T47D (cell line): ENCODE measurements at places on chromosomes 16 and 17.
A peak's percentile ranks its signal among the peaks of the same experiment; 100 is the strongest.

DNA sequence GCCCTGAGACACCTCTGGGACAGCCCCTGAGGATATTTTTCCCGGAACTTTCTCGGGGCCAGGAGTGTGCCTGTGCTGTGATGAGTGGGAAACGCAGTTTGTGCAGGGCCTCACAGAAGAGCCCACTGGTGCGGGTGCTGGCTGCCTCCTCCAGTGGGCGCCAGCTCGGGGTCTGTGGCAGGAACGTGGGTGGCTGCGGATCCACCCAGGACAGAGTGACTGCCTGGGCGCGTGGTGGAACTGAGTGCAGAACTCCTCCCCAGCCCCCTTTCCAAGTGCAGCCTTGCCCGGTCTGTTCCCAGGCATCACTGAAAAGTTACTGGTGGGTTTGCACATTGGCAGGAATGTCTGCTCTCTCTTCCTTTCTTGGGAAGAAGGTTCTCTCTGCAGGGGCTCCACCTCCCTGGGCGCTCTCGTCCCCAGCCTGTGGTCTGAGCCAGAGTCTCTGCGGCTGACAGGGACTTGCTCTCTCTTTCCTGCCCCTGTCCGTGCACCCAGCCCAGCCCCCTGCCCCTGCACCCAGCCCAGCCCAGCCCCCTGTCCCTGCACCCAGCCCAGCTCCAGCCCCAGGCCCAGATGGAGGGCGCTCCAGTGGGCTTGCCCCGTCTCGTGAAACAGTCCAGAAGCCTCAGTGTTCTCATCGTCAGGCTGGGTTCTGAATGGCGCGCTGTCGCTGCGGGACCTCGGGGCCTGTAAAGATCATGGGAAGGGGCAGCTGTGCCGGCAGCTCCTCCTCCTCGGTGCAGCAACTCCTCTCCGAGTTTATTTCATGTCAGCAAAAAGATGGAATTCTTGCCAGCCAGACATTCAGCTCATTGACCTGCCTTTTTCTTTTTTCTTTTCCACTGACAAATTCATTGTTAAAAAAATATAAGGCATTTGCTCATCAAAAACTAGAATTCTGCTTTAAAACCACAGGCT is 117.5 kb downstream of the BANP start:
- no peak for DNase-seq

GRCh38 chr17:65559804-65560627 is 1.4 kb downstream of the AXIN2 start:
- DNase-seq, result no peak

DNA sequence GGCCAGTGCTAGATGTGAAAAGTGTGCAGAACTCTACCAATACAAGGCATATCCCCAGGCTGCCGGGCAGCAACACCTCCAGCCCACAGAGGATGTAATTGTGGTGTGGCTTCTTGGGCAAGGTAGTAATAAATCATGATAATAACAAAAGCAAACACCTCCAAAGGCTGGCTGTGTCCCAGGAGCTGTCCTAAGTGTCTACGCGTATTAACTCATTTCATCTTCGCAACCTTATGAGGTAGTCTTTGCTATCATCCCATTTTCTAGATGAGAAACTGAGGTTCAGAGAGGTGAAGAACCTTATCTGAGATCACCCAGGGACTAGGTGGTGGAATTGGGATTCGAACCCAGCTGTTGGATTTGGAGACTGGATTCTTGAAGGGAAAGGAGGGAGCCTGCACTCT is 5.3 kb downstream of the PDK2 start:
- no peak for DNase-seq

DNA sequence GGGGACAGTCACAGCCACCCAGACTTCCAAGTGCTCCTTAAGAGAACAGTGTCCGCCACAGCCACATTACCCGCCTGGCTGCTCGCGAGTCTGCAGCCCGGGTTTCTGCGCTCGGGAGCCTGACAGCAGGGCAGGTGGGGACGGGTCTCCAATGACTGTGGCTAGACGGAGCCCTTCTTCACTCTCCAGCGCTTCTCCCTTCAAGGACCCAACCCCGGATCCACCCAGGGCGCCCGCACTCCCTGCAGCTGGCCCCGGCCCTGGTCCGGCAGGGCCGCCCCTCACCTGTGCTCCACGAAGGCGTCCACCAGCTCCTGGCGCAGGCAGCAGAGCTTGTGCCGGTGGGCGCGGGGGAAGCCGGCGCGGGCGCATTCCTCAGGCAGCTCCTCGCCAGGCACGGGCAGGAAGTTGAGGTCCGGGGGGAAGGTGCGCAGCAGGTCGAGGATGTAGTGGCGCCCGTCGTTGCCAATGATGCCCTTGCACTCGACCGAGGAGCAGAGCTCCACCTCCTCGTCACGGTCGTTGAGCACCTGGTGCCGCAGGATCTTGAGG is 13.9 kb downstream of the CLUH start:
- no peak for DNase-seq

DNA sequence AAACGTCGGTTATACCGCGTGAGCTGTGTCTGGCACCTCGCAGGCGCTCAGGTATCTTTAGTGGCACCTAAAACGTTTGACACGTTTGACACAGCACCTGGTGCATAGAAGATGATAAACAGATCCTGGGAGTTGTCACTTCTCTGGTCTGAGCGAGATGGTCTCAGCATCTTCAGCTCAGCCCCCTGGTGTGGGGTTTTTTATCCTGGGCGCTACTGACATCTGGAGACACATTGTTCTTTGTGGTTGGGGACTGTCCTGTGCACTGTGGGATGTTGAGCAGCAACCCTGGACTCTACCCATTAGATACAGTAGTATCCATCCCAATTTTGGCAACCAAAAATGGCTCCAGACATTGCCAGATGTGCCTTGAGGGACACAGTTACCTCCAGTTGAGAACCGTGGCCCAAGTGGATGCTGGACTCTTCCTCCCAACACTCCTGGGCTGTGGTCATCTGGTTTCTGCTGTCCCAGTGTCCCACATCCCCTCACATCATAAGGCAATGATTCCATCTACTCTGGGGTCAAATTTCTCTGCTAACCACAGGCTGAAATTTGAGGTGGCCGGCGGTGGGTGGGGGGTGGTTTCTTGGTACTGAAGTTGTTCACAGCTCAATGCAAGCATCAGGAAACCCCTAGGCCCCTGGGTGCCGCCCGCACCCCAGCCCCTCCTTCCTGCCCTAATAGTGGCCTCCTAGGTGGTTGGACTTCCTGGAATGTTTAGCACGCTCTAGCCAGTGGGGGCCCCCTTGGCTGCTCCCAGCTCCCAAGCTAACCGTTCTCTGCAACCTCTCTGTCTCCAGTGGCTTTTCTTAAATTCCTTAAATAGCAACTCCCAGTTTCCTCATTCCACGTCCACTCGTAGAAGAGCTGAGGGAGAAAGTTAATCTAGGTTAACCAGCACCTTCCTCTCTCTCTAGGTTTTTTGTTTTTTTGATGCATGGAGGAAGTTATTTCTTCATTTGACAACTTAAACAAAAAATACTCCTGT is 124.8 kb downstream of the ABCC1 start:
- peak; percentile 89 for DNase-seq

- DNase-seq, result no peak
These were observed 599.4 kb upstream of the CDH5 start for GRCh38 chr16:65767125-65767524.

DNA sequence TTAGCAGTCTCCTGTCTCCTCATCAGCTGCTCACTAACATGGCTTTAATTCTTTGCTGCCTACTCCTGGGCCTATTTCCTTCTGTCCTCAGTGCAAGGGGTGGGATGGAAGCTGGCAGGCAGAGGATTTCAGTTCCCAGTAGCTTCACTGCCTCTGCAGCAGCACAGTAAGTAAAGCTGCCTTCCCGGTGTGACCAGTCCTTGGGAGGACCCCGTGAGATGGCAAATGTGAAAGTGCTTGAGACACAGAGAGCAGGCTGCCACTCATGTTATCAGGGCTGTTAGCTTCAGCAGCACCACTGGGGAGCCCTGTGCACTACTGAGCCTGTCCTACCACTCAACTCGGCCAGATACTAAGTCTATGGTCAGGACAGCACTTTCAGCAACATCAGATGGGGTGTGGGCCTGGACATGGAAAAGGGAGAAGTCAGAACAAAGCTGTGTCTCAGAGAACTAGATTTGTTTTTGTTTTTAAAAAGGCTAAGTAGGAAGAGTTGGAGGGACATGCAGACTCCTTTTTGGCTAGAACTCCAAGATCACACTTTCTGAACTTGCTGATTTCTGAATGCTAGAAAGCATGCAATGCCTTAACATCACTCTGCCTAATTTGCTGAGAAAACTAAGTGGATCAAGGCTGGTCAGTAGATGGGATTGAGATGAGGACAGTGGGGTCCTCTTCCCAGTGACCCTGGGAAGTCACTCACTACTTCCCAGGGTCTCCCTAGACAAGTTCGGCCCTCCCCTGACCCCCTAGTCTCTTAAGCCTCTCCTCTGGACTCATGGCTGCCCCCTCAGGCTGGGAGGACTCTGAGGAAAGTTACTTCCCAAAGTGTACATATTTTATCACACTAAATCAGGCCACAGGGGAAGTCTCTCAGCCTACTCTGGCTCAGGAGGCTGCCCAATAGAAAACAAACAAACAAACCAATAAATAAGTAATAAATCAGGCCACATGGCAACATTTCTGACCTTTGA is 1.1 kb downstream of the ACSF2 start:
- DNase-seq, result peak; percentile 68

DNA sequence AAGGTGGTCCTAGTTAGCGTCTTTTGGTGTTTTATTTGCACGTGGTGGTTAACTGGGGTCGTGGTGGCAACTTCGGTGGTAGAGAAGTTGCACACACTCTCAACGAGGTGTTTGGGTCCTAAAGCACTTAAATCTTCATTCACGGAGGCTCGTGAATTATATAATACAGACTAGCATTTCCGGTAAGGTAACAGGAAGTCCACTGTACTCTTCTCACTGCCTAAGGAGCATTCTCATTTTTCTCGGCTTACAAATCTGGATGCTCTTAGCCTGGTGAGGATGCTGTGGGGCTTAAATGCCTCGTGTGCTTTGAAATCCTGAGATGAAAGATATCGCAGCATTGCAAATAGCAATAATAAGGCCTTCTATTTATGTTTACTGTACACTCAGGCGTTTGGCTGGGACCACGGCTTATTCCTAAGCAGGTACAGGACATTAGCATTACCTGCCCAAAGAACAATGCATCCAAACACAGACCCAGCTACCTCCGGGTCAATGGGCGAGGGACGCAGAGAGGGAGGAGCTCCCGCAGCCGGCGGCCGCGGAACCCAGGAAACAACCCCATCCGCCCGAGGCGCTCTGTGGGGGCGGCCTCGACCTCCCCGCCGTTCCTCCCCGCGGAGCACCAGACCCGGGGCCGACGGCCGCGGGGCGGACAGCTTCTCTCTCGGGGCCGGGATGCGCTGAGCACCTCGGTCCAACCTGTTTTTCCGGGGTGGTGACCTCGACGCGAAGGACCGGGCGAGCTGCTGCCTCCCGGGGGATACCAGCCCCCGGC is 856 bp downstream of the DNAJA2 start:
- peak; percentile 82 for DNase-seq

GRCh38 chr17:60128171-60128859 is 21.5 kb upstream of the CA4 start:
- DNase-seq, result no peak

GRCh38 chr16:50436271-50436670 is 67.5 kb upstream of the BRD7 start:
- DNase-seq, result no peak

DNA sequence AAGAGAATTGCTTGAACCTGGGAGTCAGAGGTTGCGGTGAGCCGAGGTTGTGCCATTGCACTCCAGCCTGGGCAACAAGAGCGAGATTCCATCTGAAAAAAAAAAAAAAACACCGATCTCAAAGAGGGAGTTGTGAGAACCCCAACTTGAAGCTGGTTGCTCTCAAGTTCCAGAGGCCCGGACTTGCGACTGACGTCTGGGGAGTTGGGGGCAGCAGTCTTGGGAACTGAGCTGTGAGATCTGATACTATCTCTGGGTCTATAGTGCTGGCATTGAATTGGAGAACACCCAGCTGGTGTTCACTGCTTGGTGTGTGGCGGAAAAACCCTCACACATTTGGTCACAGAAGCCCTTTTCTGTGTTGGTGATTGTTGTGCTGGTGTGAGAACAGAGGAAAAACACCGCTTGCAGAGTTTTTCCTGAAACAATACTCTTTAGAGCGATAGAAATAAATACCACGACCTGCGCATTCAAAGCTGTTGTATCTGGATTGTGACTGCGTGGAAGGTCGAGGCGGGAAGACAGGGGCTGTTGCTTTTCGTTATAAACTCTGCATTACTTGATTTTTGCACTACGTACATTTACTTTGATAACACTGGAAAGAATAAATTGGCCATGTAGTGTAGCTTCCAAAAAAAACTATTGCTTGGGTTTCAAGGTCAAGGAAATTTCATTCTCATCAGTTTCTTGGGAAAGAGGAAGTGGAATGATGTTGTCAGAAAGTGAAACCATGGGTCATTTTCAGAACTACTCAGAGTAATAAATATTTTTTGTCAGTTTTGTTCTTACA is 8.8 kb downstream of the SCIMP start:
- DNase-seq, result no peak

GRCh38 chr16:48000622-48001021 is 155.2 kb downstream of the ABCC12 start:
- no peak for DNase-seq

- DNase-seq, result no peak
These were observed 19.8 kb downstream of the TAF1C start for GRCh38 chr16:84166796-84167695.

- DNase-seq, result no peak
These were observed 25.1 kb downstream of the SMARCE1 start for GRCh38 chr17:40622509-40622928.

DNA sequence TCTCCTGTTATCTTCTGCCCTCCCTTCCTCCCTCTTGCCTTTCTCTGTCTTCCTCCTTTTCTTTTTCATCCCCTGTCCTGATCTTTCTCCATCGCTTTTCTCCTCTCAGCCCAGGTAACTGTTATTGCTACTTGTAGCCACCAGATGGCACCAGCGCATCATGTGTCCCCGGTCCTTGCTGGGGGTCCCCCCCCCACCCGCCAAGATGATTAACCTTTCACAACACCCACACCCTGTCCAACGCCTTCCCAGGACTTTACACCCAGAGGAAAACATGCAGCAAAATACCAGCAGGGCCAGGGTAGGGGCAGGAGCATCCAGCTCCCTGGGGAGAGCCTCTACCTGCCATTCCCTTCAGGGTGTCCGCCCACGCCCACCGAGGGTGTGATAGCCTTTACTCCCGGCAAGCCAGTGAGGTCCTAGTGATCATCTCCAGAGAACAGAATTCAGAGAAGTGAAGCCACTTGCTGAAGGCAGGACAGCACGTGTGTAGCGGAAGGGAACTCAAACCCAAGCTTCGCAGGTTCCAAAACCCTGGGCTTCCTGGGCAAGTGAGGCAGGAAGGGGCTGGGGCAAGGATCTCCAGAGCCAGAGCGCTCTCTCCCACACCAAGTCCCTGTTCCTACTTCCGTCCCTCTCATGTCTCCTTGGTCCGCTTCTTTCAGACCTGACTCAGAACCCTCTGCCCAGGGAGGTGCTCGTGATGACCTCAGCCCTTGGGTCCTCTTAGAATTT is 13.4 kb upstream of the TAC4 start:
- DNase-seq, result peak; percentile 82

DNA sequence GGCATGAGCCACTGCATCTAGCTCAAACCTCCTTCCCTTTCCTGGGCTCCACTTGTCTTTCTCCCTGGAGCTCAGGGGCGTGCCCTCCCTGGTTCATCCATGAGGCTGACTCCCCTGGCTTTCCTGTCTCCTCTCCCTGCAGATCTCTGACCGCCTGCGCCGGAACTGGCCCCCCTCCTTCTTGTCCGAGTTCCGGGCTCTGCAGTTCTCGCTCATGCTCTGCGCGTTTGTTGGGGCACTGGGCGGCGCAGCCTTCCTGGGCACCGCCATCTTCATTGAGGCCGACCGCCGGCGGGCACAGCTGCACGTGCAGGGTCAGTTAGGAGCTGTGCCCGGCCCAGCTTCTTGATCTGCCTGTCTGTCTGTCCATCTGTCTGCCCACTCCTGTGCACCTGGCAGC is 1.2 kb upstream of the LAT start:
- no peak for DNase-seq

GRCh38 chr16:58419241-58419990 is 27.1 kb downstream of the GINS3 start:
- no peak for DNase-seq
